ENCODE measurements at places on chromosomes 4 and X. TPM values are rescaled to one million over a fixed set of nuclear protein-coding genes. Genes with fewer than 3 reads are reported as not detected.

PAGE1 gene
- total RNA-seq, result not detected

DCAF4L1 gene
- 0.15 TPM for total RNA-seq

GRCh38 chrX:65677954-65678469, 10.6 kb downstream of the MSN start:
- no peak overlapping the region for H3K4me3 ChIP-seq
- no peak overlapping the region for H3K27ac ChIP-seq
- H3K36me3 ChIP-seq, result peaks cover 70% of the 10 kb centered on the region
- no peak for DNase-seq
- H3K27me3 ChIP-seq, result no peaks in the 10 kb centered on the region
- peaks cover 84% of the 10 kb centered on the region for H3K4me1 ChIP-seq

IL2RG gene
- 633 TPM for total RNA-seq

DNA sequence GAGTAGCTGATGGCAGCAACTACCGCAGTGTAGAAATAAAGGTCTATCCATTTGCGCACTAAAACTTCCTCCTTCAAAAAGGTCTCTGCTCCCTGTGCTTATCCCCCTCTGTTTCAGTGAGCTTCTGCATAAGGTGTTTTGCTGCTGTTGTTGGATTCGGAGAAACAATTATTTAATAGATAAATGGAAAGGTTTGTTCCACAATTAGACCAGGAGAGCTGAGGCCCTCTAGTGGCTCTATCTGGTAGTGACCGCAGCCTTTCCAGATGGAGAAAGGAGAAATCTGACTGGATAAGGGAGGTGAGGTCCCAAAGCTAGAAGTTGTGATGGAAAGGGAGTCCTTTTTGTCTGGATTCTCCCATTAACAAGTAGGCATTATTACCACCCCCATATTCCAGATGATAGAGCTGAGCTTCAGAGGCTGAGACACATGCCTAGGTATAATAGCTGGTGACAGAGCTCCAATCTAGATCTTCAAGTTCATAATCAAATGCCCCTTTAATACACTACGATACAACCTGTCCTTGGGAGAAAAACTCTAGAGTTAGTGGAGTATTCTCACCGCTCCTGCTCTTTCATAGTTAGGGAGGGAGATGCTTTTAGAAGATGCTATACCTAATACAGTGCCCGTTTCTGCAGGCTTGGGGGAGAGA, 5.1 kb upstream of the GABRQ start:
- H3K4me3 ChIP-seq, result no peak overlapping the region
- H3K27ac ChIP-seq, result no peak overlapping the region
- peaks cover 13% of the 10 kb centered on the region for H3K27me3 ChIP-seq
- no peaks in the 10 kb centered on the region for H3K4me1 ChIP-seq
- no peaks in the 10 kb centered on the region for H3K36me3 ChIP-seq
- DNase-seq, result peak; percentile 21

DNA sequence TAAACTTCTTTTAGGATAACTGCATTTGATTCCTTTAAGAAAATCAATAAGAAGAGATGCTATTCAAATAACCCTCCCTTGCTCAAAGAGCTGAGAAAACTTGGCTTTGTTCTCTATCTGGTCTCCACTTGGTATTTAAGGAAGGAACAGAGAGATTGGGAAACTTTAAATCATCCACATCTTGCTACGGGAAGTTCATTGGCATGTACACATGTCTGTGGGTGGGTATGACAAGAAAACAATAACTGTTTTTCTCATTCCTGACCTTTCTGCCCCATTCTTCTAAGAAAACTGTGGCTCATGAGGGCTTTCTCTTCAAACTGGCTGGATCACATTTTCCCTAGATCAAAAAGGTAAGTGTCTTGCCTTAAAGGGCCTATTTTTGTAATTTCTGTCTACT, 6.0 kb downstream of the SEL1L3 start:
- peak overlapping the region; percentile 2 for H3K27ac ChIP-seq
- H3K36me3 ChIP-seq, result peaks cover 26% of the 10 kb centered on the region
- no peak for DNase-seq
- H3K4me1 ChIP-seq, result peaks cover 92% of the 10 kb centered on the region
- H3K27me3 ChIP-seq, result no peaks in the 10 kb centered on the region
- H3K4me3 ChIP-seq, result no peak overlapping the region

COL25A1 gene
- not detected for total RNA-seq

BST1 gene
- total RNA-seq, result 0.95 TPM

- H3K4me3 ChIP-seq, result no peak overlapping the region
- DNase-seq, result no peak
- H3K27me3 ChIP-seq, result peaks cover 5% of the 10 kb centered on the region
- no peak overlapping the region for H3K27ac ChIP-seq
- H3K36me3 ChIP-seq, result no peaks in the 10 kb centered on the region
Measured at GRCh38 chrX:19107035-19107434, 15.2 kb downstream of the ADGRG2 start.

GRCh38 chr4:173647902-173648301, 117.9 kb upstream of the HAND2 start:
- no peaks in the 10 kb centered on the region for H3K4me1 ChIP-seq
- DNase-seq, result no peak
- H3K27me3 ChIP-seq, result no peaks in the 10 kb centered on the region
- no peak overlapping the region for H3K4me3 ChIP-seq

ZBTB49 gene
- 7.4 TPM for total RNA-seq

- DNase-seq, result no peak
- no peak overlapping the region for H3K27ac ChIP-seq
- H3K4me1 ChIP-seq, result no peaks in the 10 kb centered on the region
- no peak overlapping the region for H3K4me3 ChIP-seq
Measured at GRCh38 chr4:7189475-7190277, 2.7 kb upstream of the SORCS2 start.

DNA sequence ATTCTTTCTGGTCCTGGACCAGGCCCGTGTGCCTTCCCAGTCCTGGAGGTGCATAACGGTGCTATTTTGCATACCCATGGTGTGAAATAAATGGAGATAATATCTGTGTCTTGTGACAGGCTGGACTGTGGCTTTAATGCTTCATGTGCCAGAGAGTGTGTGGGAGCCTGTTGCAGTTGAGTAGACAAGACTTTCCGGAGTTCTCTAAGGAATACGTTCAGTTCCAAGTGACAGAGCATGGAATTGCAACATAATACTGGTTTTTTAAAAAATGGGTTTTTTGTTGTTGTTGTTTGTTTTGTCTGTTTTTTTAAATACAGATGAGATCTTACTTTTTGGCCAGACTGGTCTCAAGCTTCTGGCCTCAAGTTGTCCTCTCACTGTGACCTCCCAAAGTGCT, 74.0 kb downstream of the HPRT1 start:
- no peak overlapping the region for H3K27ac ChIP-seq
- no peaks in the 10 kb centered on the region for H3K4me1 ChIP-seq
- no peak overlapping the region for H3K4me3 ChIP-seq
- DNase-seq, result no peak

- H3K4me3 ChIP-seq, result no peak overlapping the region
- DNase-seq, result no peak
- peaks cover 5% of the 10 kb centered on the region for H3K4me1 ChIP-seq
- H3K27ac ChIP-seq, result no peak overlapping the region
- H3K27me3 ChIP-seq, result no peaks in the 10 kb centered on the region
Measured at GRCh38 chr4:2212831-2213230, 29.1 kb downstream of the HAUS3 start.

GRCh38 chrX:151754047-151754429, 19.5 kb downstream of the CNGA2 start:
- H3K27ac ChIP-seq, result no peak overlapping the region
- H3K27me3 ChIP-seq, result no peaks in the 10 kb centered on the region
- no peaks in the 10 kb centered on the region for H3K36me3 ChIP-seq
- no peak overlapping the region for H3K4me3 ChIP-seq
- H3K4me1 ChIP-seq, result no peaks in the 10 kb centered on the region
- DNase-seq, result no peak

DNA sequence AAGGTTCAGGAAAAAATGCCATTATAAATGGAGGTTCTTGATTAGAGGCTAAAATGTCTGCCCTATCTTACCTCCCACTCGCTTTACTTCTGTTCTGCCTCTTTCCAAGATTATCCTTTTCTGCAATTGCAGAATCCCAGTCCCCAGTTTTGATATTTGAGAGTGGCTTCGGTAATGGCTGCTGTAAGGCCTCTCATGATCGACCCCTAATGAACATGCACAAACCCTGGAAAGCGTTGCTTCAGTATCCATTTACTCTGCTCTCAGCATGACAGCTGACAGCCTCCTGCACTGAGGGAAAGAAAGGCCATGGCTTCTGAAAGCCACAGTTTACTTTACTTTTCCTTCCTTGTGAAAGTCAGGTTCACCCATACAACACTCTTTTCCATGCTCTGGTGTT, 325.4 kb upstream of the GALNT7 start:
- no peak for DNase-seq
- no peak overlapping the region for H3K4me3 ChIP-seq
- H3K27me3 ChIP-seq, result no peaks in the 10 kb centered on the region
- H3K36me3 ChIP-seq, result no peaks in the 10 kb centered on the region
- no peak overlapping the region for H3K27ac ChIP-seq

DNA sequence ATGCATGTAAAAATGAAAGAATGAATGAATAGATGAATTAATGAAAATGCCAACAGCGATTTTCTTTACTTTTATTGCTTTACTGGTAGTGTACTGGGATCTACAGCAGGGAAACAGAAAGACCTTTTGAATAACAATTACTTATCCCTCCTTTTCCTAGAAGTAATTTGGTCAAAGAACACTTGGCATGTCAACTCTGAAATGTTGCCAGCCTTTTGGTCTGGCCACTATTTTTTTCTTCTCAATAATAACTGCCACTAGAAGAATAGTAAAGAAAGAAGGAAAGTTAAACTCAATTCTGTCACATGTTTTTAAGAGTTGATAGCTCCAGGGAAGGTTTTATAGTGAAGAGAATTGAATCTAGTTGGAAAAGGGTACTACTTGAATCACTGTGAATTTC, 52.9 kb downstream of the EPHA5 start:
- no peak overlapping the region for H3K4me3 ChIP-seq
- no peaks in the 10 kb centered on the region for H3K27me3 ChIP-seq
- no peak overlapping the region for H3K27ac ChIP-seq
- no peaks in the 10 kb centered on the region for H3K4me1 ChIP-seq
- H3K36me3 ChIP-seq, result no peaks in the 10 kb centered on the region

GRCh38 chr4:39464886-39465501, 6.1 kb downstream of the LIAS start:
- DNase-seq, result no peak
- H3K4me1 ChIP-seq, result peaks cover 26% of the 10 kb centered on the region
- no peak overlapping the region for H3K27ac ChIP-seq
- no peak overlapping the region for H3K4me3 ChIP-seq
- peaks cover 18% of the 10 kb centered on the region for H3K36me3 ChIP-seq

DNA sequence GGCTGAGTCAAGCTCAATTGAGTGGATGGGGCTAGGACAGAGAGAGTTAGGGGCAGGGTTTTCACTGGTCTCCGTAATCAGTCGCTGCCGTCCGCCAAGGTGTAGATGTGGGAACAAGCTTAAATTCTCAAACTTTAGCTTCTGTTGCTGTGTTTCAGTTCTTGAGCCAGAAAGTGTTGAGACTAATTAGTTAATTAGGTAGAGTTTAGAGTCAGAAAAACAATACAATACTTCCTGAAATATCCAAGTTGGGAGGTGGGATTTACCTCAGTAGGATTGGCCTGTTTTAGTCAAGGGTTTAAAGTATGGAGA, 1.1 kb upstream of the UBE2D3 start:
- H3K4me3 ChIP-seq, result no peak overlapping the region
- no peaks in the 10 kb centered on the region for H3K27me3 ChIP-seq
- peaks cover 15% of the 10 kb centered on the region for H3K36me3 ChIP-seq
- no peak overlapping the region for H3K27ac ChIP-seq

- peaks cover 3% of the 10 kb centered on the region for H3K27me3 ChIP-seq
- H3K4me3 ChIP-seq, result no peak overlapping the region
- DNase-seq, result no peak
- no peak overlapping the region for H3K27ac ChIP-seq
Measured at GRCh38 chr4:152605031-152605430, 69.1 kb upstream of the FBXW7 start.

GRCh38 chr4:158781963-158782362, 13.1 kb downstream of the FNIP2 start:
- no peaks in the 10 kb centered on the region for H3K27me3 ChIP-seq
- no peak for DNase-seq
- H3K27ac ChIP-seq, result no peak overlapping the region
- H3K4me1 ChIP-seq, result peaks cover 48% of the 10 kb centered on the region
- H3K4me3 ChIP-seq, result no peak overlapping the region
- no peaks in the 10 kb centered on the region for H3K36me3 ChIP-seq

DNA sequence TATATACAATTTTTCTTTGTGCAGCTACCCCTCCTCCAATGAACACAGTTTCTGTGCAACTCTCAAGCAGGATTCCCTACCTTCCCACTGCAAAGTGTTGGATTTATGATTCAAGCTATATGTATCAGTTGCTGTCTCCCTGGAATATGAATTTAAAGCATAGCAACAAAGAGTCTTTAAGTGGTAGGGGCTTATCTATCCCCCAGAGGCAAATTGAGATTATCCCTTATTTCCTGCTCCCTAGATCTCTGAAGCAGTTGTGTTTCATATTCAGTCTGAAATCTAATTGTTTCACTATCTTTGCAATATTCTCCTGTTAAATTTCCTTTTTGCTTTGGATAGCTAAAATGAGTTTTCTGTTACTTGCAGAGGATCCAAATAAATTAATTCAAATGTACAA, 263.0 kb downstream of the IQCM start:
- H3K4me3 ChIP-seq, result no peak overlapping the region

- H3K4me3 ChIP-seq, result no peak overlapping the region
- no peak overlapping the region for H3K27ac ChIP-seq
- peaks cover 8% of the 10 kb centered on the region for H3K36me3 ChIP-seq
- DNase-seq, result no peak
- peaks cover 6% of the 10 kb centered on the region for H3K27me3 ChIP-seq
Measured at GRCh38 chr4:159106636-159107035, 3.8 kb downstream of the RAPGEF2 start.

GRCh38 chrX:10062980-10063379, 93.8 kb upstream of the CLCN4 start:
- H3K27me3 ChIP-seq, result no peaks in the 10 kb centered on the region
- DNase-seq, result no peak
- H3K27ac ChIP-seq, result no peak overlapping the region
- H3K4me3 ChIP-seq, result no peak overlapping the region

SMIM10 gene
- total RNA-seq, result 0.35 TPM

DACH2 gene
- not detected for total RNA-seq

DNA sequence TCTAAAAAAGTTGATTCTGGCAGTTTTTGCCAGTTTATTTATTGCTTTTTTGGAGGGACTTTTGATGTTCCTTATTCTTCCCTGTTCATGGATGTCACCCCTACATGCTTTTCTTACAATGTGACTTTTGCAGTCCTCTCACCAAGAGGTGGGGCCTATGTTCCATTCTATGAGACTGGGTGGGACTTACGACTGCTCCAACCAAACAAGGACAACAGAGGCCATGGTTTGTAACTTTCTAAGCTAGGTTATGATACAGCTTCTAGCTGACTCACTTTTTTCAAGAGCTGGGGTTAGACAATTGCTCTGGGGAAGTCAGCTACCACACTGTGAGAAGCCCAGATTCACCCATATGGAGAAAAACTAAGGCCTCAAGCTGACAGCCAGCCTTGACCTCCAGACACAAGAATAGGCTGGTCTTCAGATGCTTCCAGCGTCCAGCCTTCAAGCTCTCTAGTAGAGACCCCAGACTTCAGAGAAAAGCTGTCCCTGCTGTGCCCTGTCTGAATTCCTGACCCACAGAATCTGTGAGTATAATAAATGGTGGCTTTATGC, 39.5 kb downstream of the ENOPH1 start:
- no peak overlapping the region for H3K4me3 ChIP-seq
- no peaks in the 10 kb centered on the region for H3K27me3 ChIP-seq
- no peak for DNase-seq

GRCh38 chr4:83860200-83860599, 324.3 kb downstream of the GPAT3 start:
- H3K36me3 ChIP-seq, result no peaks in the 10 kb centered on the region
- H3K27ac ChIP-seq, result no peak overlapping the region
- no peak overlapping the region for H3K4me3 ChIP-seq
- DNase-seq, result no peak
